ENCODE measurements at places on chromosomes 3 and 15.

- no peak for DNase-seq
These were observed 80.9 kb upstream of the RPL32 start for GRCh38 chr3:12922306-12922705.

DNA sequence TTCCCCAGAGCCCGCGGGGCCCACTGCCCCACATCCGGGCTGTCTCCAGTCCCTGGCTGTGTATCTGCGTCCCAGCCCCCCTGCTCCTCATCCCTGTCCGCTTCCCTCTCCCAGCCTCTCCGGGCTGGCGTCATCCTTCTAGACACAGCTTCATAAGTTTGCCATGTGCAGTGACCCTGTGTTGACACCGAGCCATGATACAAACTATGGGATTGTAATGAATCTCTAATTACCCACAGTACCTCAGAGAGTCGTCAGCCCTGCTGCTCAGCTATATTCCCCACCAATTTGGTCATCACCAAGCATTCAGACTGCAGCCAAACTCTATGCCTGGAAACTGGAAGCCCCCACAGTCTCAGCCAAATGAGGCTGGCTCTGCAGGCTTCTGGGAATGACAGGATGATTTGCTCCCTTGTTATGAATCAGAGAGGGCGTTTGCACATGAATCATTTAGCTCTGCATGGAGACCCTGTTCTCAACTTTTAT is 466.1 kb upstream of the ATP11B start:
- peak; percentile 61 for DNase-seq

- no peak for DNase-seq
These were observed 13.2 kb downstream of the ARHGEF3 start for GRCh38 chr3:56788521-56788920.

DNA sequence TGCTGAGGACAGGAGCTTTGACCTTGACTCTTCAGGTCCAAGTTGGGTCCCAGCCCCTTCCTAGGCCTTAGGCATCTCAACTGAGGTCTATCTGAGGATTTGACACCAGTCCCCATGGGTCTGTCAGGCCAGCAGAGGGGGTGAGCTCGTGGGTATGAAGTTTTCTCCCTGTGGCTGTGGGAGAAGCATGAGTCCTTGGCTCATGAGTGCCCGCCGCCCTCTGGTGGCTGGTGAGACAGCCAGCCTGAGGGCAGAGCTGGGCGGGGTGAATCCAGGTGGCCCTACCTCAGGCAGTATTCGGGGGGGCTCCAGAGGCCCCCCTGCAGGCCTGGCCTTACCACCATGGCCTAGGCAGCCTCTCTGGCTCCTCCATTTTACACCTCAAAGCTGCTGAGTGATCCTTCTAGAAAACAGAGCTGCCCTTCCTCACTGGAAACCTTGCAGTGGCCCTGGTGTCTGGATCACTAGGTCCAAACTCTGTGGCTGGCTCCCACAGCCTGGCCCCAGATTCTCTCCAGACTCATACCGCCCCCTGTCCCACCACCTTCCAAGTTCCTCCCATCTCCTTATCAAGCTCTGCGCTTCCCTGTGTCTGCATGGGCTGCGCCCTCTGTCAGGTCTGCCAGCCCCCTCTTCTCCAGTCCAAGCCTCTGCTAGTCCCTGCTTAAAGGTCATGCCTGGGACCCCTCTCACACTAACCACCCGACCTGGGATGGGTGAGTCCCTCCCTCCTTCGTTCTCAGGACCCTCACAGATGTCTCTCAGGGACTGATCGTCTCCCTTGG is 16.1 kb downstream of the SH2D7 start:
- peak; percentile 85 for DNase-seq

DNA sequence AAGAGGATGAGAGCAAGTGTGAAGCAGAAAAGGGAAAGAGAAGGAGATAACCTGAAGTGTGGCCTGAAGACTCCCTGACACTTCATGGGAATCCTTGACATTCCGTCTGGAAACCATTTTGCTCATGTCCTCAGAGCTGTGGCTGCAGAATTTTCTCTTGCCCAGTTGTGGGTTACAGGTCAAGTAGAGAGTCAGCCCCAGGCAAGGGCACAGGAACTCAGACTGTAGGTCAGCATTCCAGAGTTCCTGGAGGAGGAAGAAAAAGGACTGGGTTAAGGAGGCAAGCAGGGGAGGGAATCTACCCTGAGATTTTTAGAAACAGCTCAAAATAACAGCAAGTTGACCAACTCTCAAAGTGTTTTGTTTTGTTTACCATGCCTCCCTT is 4.1 kb upstream of the THSD4 start:
- DNase-seq, result peak; percentile 20

GRCh38 chr3:72174040-72174439 is 389.1 kb upstream of the PROK2 start:
- DNase-seq, result no peak

- DNase-seq, result no peak
These were observed 161.4 kb downstream of the RPLP1 start for GRCh38 chr15:69613988-69614387.

GRCh38 chr3:120604784-120605183 is 8.6 kb downstream of the NDUFB4 start:
- DNase-seq, result no peak

GRCh38 chr3:3799173-3800079 is at the start of gene LRRN1:
TSS of gene LRRN1 (plus strand) at chr3:3799431. CDS start at chr3:3844642, 45,211 bp downstream.
- peak; percentile 86 for DNase-seq

- DNase-seq, result no peak
These were observed 57.7 kb downstream of the DNAJB8 start for GRCh38 chr3:128408693-128409623.

DNA sequence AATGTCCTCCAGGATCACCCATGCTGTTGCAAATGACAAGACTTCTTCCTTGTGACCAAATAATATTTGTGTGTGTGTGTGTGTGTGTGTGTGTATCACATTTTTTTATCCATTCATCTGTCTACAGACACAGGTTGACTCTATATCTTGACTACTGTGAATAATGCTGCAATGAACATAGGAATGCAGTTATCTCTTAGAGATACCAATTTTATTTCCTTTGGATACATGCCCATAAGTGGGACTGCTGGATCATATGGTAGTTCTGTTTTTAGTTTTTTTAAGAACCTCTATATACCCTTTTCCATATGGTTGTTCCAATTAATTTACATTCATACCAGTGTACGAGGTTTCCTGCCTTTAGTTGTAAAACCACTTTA is 41.7 kb downstream of the GPR176 start:
- DNase-seq, result no peak

DNA sequence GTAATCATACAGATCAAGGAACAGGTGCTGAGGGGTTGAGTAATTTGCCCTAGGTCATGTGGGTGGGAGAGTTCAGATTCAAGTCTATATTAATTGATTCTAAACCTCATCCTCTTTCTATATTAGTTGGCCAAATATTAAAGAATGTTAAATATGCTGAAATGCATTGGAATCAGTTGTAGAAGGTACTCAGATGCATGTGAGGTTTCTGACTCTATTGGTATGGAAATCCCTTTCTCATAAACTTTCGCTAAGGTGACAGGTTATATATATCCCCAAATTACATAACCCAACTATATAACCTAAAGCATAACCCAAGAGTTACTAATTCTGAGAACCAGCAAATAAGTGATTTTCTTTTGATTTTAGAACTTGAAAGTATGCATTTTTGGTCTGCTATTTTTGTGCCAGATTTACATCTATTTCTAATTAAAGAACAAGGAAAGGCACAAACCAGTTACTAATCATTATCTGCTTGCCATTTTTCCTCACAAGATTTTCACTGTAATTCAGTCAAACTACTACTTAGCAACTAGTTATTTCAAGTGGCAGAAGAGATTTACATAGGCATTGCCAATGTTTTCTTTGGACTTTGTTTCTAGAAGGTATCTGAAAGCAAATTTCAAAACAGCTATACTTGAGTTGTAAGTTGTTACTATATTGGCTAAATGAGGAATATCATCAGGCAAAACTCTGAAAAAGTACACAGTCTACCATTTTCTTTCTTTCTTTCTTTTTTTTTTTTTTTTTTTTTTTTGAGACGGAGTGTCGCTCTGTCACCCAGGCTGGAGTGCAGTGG is 201.3 kb downstream of the RBMS3 start:
- DNase-seq, result no peak

DNA sequence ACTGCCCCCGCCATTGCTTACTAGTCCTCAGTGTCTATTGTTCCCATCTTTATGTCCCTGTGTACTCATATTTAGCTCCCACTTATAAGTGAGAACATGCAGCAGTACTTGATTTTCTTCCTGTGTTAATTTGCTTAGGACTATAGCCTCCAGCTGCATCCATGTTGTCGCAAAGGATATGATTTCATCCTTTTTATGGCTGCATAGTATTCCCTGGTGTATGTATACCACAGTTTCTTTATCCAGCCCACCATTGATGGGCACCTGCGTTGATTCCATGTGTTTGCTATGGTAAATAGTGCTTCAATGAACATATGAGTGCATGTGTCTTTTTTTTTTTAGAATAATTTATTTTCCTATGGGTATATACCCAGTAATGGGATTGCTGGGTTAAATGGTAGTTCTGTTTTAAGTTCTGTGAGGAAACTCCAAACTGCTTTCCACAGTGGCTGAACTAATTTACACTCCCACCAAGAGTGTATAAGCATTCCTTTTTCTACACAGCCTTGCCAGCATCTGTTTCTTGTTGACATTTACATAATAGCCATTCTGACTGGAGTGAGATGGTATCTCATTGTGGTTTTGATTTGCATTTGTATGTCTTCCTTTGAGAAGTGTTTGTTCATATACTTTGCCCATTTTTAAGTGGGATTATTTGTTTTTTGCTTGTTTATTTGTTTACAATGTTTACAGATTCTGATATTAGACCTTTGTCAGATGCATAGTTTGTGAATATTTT is 53.7 kb downstream of the GALK2 start:
- no peak for DNase-seq

- no peak for DNase-seq
These were observed 76.4 kb downstream of the HES1 start for GRCh38 chr3:194212161-194212844.

GRCh38 chr15:69869881-69870505 is 227.7 kb downstream of the TLE3 start:
- no peak for DNase-seq

GRCh38 chr15:98076021-98076816 is 115.7 kb downstream of the ARRDC4 start:
- no peak for DNase-seq

DNA sequence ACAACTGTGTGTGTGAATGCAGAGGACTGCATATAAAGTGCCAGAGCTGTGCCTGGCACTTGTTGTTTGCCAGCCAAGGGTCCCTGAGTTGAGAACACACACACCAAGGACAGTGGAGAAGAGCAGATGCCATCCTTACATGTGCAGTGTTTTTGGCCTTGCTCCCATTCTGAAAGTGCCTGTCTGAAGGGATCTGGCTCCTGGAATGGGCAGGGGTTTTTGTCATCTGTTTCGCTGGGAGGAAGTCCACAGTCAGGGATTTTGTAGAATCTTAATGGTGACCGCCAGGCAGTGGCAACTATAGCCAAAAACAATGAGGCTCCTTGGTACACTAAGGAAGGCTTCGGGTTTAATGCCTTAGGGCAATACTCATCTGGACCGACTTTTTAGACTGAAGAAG is 63.7 kb downstream of the DUT start:
- no peak for DNase-seq

- DNase-seq, result no peak
These were observed 1.3 kb downstream of the HACD2 start for GRCh38 chr3:123583561-123583960.

- no peak for DNase-seq
These were observed 44.6 kb upstream of the LEKR1 start for GRCh38 chr3:156781310-156782230.

DNA sequence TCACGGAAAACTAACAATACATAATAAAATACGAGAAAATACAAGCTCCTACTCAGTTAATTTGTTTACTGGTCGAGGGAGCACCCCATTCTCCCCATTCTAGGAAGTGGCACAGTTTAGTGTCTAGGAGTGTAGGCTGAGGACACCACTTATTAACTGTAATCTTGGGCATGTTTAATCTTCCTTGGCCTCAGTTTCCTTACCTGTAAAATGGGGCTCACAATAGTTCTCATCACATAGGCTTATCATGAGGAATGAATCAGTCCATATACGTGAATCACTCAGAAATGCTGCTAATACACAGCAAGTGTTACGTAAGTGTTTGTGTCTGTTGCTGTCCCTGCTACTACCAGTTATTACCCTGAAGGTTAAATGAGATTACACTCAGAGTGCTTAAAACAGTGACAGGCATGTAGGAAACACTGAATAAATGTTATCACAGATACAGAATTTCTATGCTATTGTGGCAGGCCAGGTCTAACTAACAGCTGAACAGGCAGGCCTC is 210.2 kb downstream of the OSBPL10 start:
- no peak for DNase-seq

DNA sequence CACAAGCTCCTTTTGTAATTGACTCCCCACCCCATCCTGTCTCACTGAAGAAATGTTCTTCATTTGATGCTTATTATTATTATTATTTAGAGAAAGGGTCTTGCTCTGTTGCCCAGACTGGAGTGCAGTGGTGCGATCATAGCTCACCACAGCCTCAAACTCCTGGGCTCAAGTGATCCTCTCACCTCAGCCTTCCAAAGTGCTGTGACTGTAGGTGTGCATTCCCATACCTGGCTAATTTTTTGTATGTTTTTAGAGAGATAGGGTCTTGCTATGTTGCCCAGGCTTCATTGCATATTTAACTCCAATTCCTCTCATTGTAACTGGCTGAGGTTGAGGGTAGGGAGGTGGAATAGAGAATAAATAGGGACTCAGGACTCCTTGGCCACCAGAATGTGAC is 22.3 kb downstream of the SEMA5B start:
- DNase-seq, result no peak

- DNase-seq, result no peak
These were observed 91.6 kb downstream of the RASA2 start for GRCh38 chr3:141578202-141578973.

DNA sequence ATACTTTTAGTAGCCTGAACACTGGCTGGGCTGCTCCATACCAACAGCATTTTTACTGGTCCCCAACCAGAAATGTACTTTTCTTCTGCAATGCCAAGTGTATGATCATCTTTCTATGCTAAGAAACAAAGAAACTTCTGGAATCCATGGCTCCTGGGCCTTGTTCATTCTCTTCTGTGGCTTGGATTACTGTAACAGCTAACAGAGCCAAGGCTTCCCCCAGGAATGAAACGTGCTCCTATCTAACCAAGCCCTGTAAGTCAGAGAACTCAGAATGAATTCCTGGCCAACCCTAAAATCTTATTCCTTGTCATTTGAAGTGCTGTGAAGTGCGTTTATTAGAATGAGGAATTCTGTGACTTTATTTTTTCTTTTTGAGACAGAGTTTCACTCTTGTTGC is 102.9 kb upstream of the RAD18 start:
- no peak for DNase-seq

- no peak for DNase-seq
These were observed 54.8 kb downstream of the SRGAP3 start for GRCh38 chr3:9194509-9195184.

- no peak for DNase-seq
These were observed 30.9 kb downstream of the PPCDC start for GRCh38 chr15:75054172-75054897.

- no peak for DNase-seq
These were observed 415.4 kb upstream of the RORA start for GRCh38 chr15:61644550-61644949.

- no peak for DNase-seq
These were observed 22.7 kb upstream of the LCTL start for GRCh38 chr15:66588537-66588936.

Measured in left forelimb (tissue), 1 donor.